Central memory CD4-positive, alpha-beta T cell (primary cell): ENCODE measurements at places on chromosomes 12 and 14.

- no peak for DNase-seq
These were observed 7.7 kb upstream of the MMP19 start for GRCh38 chr12:55850401-55850800.

DNA sequence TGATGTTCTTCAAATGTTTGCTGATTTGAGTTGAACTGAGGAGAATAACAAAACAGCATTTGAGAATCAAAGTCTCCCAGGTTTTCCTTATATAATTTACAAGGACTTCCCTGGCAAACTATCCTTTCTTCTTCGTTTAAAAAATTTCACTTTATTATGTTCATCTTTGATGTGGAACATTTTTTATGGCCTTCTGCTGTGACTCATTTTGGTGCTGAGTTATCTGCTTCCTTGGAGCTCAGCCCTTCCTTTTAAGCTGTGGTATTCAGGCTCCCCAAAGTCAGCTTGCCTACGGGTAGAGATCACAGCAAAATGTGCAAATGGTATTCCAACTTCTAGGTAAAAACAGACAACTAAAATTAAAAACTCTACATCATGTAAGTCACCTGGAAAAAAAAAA lies 1.4 kb upstream of the ANO4 start:
- no peak for DNase-seq

- DNase-seq = no peak
These were observed 140.1 kb upstream of the HIF1A start for GRCh38 chr14:61555056-61555838.

GRCh38 chr14:89293314-89293916 lies 123.6 kb downstream of the FOXN3 start:
- DNase-seq = no peak

DNA sequence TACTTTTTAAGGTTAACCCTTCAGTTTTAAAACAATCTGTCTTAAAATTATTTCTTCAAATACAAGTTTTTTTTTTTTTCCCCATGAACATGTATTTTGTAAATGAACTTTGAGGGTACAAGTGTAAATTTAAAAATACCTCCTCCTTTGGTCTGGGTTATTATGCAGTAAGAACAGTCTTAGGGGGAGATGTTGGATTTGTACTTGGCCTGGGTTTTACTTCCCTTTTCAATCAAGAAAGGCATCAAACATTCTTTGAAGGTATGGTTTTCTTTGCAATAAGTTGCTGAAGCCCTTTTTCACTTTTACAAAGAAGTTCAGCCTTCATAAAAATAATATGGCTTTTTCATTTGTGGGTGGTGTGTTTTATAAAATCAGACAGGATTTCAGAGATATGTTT lies 20.5 kb downstream of the WBP11 start:
- no peak for DNase-seq

GRCh38 chr12:65642061-65642661 lies 182.1 kb upstream of the HMGA2 start:
- DNase-seq = no peak

- DNase-seq = no peak
These were observed 732.5 kb downstream of the GALC start for GRCh38 chr14:87260460-87260859.

DNA sequence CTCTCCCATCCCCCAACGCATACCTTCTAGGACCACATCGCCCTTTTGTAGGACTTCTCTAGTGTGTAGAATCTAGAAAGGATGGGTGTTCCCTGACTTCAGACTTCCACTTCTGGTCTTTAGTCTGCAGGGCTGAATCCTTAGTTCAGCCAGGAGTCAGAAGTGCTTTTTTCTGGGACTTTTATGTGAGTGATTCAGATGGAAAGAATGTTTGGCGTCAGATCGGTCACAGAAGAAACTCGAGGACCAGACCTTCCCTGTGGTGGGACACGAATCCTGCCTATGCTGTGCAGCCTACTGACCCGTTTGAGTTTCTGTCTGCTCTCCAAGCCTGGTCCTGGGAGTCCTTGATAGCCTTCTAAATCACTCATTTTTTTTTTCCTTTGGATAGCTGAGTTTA lies 165.4 kb upstream of the SSTR1 start:
- DNase-seq = no peak

DNA sequence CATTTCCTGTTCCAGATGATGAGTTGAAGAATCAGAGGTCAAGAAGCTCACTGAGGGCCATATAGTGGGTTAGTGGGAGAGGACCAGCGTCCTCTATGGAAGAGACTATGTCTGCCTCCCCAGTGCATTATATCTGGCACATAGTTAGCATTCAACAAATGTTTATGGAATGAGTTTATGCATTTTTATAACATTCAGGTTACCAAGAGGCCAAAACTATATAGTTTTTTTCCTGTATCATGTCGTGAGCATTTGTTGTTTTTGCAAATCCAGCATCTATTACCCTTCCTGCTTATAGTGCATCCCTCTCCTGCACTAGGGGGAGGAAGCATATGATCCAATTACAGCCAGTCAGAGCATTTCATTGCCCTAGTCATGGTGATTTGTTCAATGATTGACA lies 60.6 kb downstream of the SUDS3 start:
- no peak for DNase-seq

- no peak for DNase-seq
These were observed 93.8 kb downstream of the TMEM30B start for GRCh38 chr14:61187196-61187905.

DNA sequence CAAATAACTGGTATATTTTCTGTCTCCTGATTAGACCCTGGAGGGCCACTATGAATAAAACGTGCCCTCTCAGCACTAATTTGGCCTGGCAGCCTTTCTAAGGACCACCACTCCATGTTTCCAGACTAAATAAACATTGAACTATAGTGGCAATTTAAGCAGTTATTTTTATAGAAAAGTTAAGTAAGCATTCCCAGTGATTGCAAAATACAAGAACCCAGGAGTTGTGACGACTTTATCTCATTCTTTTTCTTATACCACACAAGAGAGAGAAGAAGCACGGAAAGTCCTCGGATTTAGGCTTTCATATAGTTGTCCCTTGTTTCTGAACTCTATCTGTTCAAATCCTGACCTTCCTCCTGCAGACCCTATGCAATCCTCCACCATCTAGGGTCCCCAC lies 23.1 kb upstream of the STRAP start:
- no peak for DNase-seq

DNA sequence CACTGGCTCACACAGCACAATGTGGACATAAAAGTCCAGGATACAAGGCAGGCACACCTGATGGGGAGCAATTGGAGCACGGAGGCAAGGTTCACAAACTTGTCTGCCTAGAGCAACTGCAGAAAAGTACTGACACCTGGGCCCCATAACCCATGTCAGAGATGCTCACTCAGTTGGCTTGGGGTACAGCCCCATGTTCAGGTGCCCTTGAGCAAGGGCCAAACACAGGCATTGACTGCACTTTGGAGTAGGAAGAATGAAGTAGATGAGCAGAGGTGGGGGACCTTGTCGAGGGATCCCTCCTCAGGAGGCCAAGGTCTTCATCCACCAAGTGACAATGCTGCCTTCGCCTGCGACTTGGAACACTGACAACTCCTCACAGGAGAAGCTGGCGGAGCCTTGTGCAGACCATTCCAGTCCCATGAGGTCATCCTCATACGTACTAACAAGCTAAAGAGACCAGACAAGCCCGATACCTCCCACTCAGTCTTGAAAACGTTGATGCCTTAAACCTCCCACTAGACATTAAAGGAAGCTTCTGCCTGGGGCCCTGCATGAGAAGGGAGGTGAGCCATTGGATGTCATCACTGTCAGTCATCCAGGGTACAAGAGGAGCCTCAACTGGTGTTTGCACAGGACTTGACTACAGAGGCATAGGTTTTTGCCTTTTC lies 42.5 kb upstream of the C14orf180 start:
- no peak for DNase-seq

DNA sequence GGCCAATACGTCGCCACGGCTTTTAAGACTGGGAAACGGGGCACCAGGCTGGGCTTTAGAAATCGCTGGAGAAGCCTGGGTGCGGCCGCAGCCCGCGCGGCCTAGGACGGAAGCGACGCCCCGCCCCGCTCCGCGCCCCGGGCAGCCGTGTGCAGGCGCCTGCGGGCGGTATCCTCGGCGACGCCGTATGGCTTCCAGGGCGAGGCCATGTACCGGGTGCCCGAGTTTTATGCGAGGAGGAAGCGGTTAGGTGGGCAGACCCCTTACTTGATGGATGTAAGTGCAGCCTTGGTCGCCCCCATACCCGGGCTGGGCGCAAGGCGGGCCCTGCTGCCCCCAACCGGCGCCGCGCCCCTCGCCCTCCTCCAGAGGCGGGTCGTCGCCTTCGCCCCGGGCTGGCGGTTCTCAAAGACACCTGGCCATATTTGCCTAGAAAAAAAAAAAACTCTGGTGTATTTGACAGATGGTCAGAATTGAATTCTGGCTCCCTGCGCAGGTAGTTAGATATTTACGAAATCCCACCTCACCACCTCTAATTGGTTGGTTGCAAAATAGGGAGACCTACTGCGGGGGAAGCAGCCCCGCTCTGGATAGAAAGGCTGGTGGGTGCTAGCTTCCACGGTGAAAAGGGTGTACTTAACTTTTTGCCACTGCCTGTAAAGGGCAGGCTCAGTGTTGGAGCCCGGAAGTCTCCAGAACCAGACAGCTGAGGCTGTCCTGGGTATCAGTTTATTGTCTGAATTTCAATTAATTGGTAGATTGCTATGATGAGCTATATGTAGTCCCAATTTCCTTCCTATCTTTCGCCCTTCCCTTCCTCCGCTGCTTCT lies at the start of gene PPP1R36:
TSS of gene PPP1R36 (plus strand) at position 171 of the 830 bp plus-strand sequence. CDS start at position 208, 37 bp downstream.
- DNase-seq = peak; percentile 23

GRCh38 chr12:100953217-100953616 lies 158.6 kb downstream of the ANO4 start:
- DNase-seq = no peak

DNA sequence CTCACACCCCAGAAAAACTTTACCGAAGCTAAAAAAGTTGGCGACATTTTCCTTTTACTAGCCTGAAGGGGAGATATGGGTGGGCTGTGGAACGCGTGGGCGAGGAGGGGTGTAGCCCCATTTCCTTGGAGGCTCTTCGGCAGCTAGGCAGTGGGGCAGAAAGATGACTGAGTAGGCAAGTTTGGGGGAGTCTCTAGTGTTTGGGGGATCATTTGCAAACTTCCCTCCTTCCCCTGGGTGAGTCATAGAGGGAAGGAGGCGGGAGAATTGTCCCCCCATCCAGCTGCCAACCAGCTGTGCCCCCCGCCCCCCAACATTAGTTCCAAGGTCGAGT lies 2.3 kb downstream of the GLI1 start:
- DNase-seq = no peak

- no peak for DNase-seq
These were observed 28.0 kb downstream of the ERH start for GRCh38 chr14:69370061-69370460.

- no peak for DNase-seq
These were observed 17.7 kb downstream of the DPF3 start for GRCh38 chr14:72876005-72876709.

DNA sequence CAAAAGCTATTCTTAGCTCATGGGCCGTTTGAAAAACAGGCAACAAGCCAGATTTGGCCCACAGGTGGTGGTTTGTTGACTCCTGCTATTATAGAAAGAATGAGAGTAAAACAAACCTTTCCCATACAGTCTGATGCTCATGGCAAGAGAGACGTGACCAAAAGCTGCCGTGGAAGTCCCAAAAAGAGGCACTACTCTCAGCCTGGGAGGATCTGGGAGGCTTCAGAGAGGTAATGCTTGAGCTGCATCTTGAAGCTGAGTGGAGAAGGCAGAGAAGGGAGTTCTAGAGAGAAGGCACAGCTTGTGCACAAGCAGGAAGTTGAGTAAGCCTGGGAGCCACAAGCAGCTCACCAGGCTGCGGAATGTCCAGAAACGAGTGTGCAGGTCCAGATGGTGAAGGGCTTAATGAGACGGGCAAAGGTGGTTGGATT lies 9.6 kb downstream of the PLXNC1 start:
- DNase-seq = no peak

DNA sequence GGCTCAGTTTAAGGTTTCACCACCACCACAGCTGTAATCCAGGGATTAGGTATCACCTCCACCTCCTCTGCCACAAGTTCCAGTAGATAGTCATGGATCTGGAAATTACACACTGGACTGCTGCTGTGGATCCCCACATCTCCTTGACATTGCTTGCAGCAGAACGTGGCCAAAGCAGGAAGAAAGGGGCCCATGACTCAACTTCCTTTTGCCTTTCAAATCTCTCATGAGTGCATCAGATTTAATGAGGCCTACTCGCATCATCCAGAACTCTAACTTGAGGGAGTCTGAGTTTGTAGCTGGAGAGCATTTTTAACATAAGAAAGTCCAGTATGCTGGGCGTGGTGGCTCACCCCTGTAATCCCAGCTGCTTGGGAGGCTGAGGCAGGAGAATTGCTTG lies 29.2 kb upstream of the TMED10 start:
- no peak for DNase-seq

DNA sequence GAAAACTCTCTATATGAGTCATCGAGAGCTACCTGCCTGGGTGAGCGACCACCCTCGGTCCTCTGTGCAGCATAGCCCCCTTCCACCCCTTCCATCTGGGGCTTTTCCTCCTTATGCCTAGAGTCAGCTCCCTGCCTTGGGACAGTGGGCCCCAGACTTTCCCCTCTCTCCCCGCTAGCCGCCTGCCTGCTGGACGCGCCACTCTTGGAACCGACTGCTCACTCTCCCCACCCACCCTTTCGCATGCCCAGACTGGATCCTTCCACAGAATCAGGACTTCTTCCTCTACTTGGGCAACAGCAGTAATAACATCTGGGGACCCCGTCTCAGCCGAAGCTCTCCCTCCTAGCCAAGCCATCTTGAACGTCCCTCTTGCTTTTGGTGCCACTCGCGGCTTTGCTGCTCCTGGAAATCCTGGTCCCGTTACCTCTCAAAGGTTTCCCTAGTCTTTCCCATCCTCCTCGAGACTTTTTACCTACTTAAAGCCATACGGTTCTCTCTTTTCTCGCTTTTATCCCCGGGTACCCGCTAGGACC lies 671 bp downstream of the ESYT1 start:
- no peak for DNase-seq

GRCh38 chr12:101839324-101840283 lies 8.8 kb upstream of the GNPTAB start:
- DNase-seq = peak; percentile 62

- no peak for DNase-seq
These were observed 268.7 kb downstream of the TMEM132D start for GRCh38 chr12:129635021-129635685.

- DNase-seq = no peak
These were observed 27.5 kb downstream of the MMAB start for GRCh38 chr12:109545826-109546225.

DNA sequence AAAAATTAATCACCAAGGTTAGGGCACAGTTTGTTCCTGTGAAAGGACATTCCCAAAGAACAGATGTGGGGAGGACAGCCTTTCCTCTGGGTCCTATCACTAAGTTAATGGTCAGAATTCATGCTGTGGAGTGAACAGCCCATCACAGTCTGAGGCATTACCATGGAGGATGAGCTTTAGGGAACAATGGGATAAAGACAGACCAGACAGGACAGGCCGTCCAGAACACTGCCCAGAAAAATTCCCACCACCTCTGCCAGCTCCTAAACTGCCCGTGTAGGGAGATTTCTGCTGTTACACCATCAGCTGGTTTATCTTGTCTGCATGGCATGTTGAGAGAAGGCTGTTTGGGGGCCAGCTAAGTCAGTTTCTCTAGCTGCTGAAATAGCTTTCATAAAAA lies 49.6 kb upstream of the IFNG-AS1 start:
- no peak for DNase-seq
